Skin of body (tissue), 3 donors: ENCODE measurements at places on chromosomes 12 and 14. TPM values are rescaled to one million over a fixed set of nuclear protein-coding genes. Genes with fewer than 3 reads are reported as not detected.

WNT1 gene
- total RNA-seq, result not detected

ADAMTS20 gene
- 0.10 TPM for total RNA-seq

LRRC9 gene
- 0.30 TPM for total RNA-seq

PDE3A gene
- total RNA-seq, result 14.4 TPM

TGFB3 gene
- total RNA-seq, result 45.2 TPM

CLEC1B gene
- 0.39 TPM for total RNA-seq

RD3L gene
- total RNA-seq, result not detected

ARHGEF25 gene
- total RNA-seq, result 32.5 TPM

DNA sequence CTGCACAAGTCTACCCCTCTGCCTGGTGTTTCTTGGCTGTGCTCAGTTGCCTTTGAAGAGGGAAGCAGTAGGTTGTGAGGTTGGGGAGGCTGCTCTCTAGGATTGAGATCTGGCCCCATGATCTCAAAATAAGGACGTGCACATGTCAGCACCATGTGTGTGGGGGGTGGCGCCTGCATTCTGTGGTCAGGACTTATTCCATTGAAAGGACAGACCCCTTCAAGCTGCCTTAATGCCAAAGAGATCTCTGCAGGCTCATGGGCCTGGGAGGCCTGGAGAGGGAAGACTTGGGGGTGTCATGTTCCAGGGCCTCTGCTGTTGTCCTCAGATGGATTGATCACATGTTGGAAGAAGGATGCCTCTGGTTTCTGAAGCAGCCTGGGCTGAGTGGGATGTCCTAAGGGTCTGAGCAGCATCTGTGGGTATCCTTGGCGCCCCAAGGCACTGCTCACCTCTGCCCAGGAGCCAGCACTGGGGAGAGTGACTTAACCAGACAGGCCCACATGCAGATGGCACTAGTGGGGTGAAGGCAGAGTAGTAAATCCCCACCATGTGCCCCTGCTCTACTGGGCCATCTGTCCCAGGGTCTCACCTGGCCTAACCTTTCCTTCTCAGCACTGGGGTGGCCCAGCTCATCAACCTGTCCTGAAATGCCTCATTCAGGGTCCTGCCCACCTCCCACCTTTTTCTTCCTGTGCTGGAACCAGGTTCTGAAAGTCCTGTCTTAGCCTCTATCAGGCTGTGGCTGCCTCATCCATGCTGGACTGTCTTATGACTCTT is 118.9 kb downstream of the ADGRD1 start:
- peak; percentile 17 for DNase-seq

DNA sequence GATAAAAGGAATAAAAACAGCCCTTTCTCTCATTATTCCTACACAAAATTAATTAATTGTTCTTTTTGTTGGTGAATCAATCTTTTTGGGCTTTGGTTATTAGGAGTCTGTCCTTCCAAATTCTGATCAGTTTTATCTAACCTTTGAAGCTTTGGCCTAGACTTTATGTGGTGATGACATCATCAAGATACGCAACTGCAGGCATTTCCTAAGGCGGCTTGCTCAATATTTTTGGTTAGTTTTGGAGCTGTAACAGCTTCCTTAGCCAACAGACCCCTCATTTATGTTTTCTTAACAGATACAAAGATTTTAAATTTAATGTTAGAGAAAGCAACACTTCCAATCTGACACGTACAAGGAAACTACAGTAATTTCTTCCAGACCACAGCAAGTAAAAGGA is 87.8 kb upstream of the PDE3A start:
- DNase-seq, result no peak

GRCh38 chr14:58072288-58073071 is 79.5 kb downstream of the ARMH4 start:
- peak; percentile 29 for DNase-seq

- no peak for DNase-seq
Observed at GRCh38 chr12:3141339-3142321, 64.5 kb downstream of the TSPAN9 start.

- no peak for DNase-seq
Observed at GRCh38 chr12:2291182-2291832, 238.5 kb downstream of the CACNA1C start.

DNA sequence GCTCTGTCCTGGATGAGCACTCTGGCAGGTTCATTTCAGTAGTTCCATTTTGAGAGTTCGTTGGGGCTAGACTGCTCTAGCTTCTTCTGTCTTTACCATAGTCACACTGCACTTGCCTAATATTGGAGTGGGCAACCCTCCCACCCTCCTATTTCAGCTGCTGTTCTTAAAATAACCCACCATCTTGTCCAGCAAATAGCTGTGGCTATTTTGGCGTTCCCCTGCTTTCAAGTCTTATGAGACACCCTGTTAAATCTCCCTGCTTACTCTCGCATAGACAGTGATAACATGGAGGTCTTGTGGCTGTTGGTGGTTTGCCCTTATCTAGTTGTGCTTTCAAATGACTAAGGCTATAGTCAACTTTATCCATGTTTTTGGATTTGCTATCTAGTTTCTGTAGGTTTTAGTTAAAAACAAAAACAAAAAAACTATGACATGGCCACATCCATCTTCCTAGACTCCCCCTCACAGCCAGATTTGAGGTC is 65.5 kb downstream of the LRP6 start:
- DNase-seq, result no peak

DNA sequence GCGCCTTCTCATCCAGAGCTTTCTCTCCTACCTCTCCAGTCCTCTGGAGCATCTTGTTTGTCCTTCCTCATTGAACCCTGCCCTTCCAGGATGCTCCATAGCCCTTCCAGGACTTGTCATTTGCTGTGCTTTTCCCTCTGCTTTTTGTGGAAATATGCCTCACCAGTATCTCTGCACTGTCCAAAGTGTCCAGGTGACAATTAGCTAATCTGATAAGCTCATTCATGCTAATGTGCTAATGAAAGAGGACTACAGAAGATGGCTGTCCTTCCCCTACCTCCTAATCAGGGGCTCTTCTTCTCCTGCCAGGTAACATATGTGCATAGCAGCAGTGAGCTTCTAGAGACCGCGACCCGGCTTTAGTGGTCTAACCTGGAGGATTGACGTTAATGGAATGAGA is 58.4 kb upstream of the OTX2 start:
- DNase-seq, result no peak

DNA sequence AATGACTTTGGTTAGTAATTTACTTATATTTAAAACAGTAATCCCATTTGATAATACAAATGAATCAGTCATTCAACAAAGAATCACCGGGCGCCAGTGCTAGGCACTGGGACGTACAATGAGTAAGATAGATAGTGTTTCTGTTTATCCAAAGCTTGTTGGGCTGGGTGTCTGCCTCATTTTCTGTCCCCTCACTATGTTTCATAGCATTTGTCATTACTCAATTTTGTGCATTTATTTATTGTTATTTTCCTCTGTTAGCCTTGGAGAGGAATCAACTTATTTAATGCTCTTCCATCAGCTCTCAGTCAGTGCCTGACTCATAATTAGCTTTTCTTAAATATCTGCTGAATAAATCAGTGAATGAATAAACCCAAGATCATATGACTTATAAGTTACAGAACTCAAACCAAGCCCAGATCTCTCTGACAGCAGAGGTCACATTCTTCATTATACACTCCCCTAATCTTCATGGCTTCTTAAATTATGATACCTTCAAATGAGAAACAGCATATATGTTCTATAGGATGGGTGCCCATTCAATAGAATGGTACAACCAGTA is 86.2 kb downstream of the TSPAN8 start:
- no peak for DNase-seq

- no peak for DNase-seq
Observed at GRCh38 chr12:123250471-123251383, 17.5 kb downstream of the MTRFR start.

GRCh38 chr12:753611-754472 is 1.5 kb downstream of the WNK1 start:
- no peak for DNase-seq

DNA sequence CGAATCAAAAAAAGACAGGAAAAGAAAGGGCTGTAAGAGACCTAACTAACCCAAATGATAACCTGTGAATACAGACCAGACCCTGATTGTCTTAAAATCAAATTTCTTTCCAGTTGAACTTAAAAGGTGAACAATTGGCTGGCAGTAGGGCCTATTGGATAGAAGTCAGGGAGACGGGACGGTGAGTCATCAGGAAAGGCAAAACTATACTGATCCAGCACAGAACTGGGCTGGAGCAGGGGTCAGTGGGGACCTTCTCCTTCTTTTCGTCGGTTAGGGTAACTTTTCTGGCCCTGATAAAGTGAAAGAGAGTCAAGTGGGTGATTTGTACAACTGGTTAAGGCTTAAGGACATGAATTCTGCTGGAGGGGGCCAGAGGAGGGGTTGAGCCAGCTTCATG is 84.9 kb upstream of the OTX2 start:
- no peak for DNase-seq

- no peak for DNase-seq
Observed at GRCh38 chr14:26959972-26960660, 362.3 kb upstream of the NOVA1 start.

DNA sequence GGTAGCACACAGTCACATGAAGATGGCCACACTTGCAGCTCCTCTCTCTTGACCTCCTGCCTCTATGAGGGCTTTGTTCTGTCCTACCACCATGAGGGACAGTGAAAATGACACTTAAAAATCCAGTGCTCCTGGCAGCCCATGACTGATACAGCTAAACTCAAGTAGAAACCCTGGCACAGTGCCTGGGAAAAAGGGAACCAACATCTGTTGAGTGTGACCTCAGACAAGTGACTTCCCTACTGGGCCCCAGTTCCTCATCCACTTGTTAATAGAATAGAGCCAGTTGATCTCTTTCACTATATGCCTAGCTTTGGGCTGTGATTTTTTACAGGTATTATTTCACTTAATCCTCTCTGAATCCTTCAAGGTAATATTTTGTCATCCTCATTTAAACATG is 4.8 kb downstream of the GUCY2C start:
- DNase-seq, result no peak

DNA sequence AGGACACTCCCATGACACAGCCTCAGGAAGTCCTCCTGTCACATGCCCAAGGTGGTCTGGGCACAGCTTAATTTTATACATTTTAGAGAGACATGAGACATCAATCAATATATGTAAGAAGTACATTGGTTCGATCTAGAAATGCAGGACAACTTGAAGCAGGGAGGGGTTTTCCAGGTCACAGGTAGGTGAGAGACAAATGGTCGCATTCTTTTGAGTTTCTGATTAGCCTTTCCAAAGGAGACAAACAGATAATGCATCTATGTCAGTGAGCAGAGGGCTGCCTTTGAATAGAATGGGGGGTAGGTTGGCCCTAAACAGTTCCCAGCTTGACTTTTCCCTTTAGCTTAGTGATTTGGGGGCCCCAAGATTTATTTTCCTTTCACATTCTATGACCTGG is 2.5 kb downstream of the HSPB8 start:
- no peak for DNase-seq

DNA sequence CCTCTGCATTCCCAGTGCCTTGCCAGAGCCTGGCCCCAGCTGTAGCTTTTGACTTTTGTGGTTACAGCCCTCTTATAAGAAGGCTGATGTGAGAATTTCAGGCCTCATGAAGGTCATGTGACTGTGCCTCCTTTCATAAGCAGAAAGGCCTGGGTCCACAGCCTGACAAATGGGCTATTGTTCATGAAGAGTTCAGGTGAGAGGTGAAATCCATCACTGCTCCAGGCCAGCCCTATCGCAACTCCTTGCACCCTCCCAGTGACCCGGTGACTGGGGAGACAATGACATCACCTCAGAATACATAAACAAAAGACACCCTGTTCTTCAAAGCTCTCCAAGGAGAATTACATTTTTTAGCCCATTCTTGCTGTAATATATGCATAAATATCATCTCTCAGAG is 321.5 kb downstream of the PCNX1 start:
- DNase-seq, result no peak
